Osteocyte (in vitro differentiated cells): ENCODE measurements at places on chromosomes 12 and 14.

- DNase-seq: no peak
Observed at GRCh38 chr14:74089251-74090020, 4.7 kb downstream of the LIN52 start.

- no peak for DNase-seq
Observed at GRCh38 chr14:90795744-90796143, 20.5 kb downstream of the TTC7B start.

GRCh38 chr14:70648346-70648745, 6.6 kb downstream of the TTC9 start:
- no peak for DNase-seq

DNA sequence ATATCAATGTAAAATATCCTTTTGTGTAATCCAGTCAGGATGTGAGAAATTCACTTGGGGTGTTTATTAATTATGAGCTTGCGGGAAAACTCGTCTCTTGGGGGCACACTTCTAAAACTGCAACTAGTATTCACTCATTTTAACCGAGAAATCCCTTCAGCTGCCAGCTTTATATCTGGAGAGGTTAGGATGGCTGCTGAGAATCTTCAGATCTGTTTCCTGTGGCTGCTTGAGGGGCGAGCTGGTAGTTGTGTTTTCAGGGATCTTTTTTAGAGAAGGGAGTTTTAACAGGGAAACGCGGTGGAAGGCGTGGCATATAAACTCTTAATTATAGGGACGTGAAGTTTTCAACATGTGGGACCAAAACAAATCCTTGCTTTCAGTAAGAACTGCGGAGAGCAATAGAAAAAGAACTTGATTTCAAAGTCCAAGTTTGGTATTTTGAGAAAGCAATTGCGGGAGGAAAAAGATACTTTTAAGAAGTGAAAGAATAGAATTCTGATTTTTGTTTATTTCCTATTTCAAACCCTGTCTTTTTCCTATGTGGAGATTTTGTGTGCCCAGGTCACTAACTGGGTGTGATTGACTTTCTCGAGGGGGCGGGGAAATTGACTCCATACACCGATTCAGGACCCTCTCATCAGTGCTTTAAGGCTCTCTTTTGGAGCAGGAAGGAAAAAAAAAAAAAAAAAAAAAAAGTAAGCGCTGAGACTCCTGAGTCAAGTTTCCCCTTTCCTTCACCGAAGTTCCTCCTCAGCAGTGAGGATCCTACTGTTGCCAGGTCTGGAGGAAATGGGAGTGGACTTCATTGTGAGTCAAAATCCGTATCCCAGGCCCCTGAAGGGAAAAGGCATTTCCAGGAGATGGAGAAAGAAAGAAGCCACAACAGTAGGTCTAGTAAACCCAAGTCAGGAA, 1.1 kb downstream of the PPFIBP1 start:
- DNase-seq: no peak
